ENCODE measurements at places on chromosomes 16 and 17.

DNA sequence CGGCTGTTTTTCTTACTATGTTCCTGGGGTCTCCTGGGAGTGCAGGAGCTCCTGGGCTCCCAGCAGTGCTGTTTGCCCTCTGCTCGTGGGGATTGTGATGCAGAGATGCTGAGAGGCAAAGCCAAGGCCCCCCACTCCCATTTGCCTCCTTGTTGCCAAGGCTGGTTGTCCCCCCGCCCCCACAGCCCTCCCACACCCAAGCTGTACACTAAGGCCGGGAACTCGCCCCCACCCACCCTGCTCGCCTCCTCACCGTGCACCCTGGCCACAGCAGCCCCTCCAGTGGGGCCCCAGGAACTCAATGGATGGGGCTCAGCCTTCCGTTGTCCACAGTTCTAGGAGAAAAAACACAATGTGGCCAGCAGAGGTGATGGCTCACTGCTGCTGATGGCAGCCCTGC, 10.2 kb downstream of the NLRC3 start:
- no peak for DNase-seq

DNA sequence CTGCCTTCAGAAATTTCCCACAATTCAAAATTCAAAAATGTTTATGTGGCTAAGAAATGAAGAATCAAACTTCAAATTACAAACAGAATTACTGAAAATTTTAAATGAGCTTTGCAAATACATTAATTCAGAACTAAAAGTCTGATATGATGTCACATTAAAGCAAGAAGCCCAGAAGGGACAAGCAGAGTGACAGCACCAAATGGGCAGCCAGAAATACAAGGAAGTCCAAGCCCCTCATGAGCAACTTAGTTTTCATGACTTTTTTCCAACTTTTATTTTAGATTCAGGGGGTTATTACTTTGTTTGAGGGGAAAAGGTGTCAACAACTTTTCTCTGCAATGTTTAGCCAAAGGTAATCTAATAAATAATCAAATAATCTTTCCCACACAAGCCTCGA, 21.5 kb downstream of the UBE2G1 start:
- no peak for DNase-seq

DNA sequence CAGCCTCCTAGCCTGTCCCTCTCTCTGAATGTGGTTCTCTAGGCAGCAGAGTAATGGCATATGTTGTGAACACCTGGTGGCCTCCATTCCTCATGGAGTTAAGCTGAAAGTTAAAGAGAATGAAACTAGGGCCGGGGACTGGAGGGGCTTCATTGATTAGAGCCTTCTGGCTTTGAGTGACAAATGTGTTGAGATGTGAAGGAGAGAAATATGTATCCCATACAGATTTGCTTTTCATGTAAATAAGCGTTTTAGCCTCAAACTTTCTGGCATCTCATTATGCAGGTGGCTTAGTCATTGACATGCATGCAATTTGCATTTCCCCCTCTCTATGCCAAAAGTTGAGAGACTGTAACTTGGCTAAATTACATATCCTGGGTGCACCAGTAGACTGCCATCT, 537.7 kb upstream of the EEF2KMT start:
- DNase-seq = no peak

- no peak for DNase-seq
These were observed 53.2 kb upstream of the SIAH1 start for GRCh38 chr16:48438414-48438813.

DNA sequence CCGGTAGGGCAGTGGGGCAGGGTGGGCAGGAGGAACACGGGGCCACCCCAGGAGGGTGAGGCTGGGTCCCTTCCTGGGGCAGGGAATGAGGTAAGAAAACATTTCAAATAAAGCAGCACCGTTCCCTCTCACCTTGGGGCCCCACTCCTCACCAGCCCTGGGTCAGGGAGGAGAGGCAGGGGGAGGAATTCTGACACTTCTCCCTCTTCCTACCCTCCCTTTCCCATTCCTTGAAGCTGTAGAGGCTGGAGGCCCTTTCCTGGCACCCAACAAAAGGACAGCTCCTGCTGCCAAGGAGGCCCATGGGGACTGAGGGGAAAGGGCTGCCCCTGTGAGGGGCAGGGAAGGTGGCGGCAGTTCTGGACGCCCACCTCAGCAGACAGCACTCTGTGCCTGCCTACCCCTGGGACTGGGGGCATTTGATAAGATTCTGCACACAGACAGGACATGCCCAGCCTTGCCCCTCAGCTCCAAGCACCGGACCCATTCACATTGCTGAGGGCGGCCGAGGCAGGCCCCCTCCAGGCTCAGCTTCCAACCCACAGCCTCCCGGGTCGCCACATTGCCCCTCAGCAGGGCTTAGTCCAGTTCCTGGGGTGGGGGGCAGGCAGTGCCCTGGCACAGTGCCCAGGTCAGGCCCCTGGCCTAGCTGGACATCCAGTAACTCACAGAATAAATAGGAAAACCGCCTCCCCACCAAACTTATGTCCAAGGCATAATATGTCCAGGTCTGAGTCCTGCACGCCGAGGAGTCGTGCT, 6.2 kb downstream of the ATXN7L3 start:
- DNase-seq = no peak

DNA sequence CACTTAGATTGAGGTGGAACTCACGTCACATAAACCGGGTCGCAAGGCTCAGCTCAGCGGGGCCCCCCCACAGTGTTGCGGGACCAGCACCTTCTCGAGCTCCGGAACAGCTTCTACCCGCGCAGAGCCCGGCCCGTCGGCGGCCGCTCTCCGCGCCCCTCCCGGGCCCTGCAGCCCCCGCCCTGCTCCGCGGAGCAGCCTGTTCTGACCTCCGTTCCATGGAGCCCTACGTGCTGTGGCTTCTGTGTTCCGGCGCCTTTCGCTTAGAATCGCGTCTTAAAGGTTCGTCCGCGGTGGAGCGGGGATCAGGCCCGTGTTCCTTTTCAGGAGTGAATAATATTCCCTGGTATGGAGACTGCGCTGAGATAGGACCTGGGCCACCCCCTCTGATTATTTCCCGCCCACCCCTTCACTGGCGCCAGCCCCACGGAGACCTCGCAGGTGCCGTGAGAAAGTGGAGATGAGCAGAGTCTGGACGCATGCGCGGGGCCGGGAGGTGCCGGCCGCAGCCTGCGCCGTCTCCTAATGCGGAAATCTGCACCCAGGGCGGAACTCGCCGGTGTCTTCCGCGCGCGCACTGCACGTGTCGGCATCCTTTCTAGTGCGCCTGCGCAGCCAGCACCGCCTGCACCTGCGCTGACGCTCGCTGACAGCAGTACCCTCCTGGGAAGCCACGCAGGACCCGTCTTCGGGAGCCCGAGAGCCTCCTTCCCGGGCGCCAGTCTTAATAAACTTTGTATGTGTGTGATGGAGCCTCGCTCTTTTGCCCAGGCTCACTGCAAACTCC, 30.9 kb downstream of the ZNF778 start:
- no peak for DNase-seq

DNA sequence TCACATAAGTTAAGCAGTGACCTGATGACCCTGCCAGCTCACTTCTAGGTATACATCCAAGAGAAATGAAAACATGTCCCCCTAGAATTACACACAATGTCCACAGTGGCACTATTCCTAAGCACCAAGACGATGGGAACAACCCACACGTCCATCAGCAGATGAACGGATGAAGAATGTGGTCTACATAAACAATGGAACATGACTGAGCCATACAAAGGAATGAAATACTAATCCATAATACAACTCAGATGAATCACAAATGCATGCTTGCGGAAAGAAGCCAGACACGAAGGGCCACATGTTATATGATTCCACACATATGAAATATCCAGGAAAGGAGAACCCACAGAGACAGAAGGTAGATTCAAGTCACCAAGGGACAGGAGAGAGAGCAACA, 17.4 kb downstream of the USP22 start:
- no peak for DNase-seq

DNA sequence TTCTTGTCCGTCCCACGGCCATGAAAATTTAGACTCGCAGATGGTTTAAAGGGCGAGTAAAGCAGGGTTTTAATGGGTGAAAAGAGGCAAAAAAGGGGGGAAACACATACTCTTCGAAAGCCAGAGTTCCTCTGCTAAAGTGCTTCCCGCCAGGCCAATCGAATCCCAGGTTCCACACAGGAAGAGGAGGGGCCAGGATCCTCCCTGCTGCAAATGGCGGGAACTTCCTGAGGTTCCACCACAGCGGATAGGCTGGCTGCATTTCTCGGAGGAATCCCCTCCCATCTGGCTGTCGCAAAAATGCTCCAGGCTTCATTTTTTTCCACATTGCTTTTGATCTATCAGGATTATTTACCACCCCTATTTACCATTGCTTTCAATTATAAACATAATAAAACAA, 670.1 kb upstream of the CA10 start:
- DNase-seq = no peak

- DNase-seq = no peak
These were observed 12.6 kb downstream of the THRA start for GRCh38 chr17:40075201-40075941.

GRCh38 chr17:37562016-37562745, 47.0 kb downstream of the SYNRG start:
- no peak for DNase-seq

DNA sequence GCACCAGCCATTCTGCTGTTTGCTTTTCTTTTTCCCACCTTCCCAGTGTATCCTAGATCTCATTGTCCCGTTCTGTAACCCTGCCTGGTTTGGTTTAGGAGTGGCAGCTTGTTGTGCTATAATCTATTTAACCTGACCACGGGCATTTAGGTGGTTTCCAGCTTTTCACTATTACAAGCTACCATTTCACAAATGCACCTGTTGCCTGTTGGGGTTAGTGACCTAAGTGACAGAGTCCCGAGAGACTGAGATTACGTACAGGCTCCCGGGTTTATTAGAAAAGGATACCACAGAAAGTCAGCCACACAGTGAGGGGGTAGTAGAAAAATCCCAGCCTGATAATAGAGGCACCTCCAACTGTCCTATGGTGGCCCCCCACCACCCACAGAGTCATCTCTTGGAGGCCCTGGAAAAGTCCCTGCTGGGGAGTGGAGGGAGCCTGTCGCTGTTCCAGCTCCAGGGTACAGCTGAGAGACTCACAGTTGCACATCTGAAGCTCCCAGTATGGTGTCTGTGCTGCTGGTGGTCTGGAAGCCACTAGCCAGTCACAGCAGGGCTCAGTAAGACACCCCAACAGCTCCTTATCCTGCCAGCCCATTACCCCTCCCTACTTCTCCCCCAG, 21.2 kb downstream of the CLEC16A start:
- DNase-seq = no peak

DNA sequence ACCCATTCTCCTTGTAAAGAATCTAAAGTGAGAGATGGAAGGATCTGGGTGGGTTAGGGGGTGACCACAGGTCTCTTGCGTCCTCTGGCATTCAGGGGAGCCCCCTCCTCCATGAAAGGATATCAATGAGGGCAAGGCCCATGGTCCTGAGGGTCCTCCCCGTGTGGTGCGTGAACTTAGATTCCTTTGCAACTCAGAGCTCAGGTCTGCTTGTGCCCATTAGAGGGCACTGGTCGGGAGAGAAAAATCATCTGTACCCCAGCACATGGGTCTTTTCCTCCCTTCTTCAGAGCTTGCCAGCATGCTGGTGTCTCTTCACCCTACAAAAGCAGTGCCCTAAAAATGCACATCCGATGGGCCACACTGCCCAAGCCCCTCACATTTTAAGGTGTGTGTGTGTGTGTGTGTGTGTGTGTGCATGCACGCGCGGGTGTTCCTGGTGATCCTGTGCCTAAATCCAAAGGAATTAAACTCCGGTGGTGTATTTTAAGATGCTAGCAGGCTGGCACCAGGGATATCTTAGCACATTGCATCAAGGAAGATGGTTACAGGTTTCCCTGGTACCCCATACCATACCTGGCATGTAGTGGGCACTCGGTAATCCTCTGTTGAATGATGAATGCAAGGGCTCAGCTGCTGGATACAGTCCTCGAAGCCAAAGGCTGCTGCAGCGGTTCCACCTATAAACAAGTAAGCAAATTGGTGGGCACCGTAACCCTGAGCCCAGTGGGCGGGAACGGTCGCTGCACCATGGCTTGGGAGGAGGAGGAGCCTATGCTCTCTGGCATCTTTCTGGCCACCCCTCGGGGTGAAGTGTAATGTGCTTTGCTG, 4.7 kb downstream of the C1QTNF1 start:
- DNase-seq = no peak

All from forelimb muscle (tissue), 1 donor.